Left kidney (tissue), 8 donors: ENCODE measurements at places on chromosomes 1 and 21.

GRCh38 chr21:32956061-32956656, 69.6 kb upstream of the OLIG2 start:
- DNase-seq: no peak

DNA sequence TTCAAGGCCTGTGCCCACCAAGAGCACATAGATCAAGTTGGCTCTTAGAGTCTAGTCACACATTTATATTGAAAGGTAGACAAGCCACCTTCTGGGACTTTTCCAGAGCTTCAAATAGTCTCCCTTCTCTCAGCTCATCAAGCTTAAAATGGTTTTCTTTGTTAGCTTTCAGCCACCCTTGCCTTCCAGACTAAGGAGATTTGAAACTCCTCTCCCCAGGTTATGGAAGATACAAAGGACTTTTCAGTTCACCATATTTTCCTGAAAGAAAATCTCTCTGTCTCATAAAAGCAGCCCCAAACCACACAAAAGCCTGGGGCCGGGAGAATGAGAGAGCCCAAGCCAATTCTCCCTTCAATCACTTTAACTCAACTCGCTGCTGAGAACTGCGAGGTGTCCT, 134.1 kb downstream of the ZC3H11B start:
- no peak for DNase-seq

- DNase-seq: no peak
These were observed 37.5 kb downstream of the S100B start for GRCh38 chr21:46567348-46567747.

DNA sequence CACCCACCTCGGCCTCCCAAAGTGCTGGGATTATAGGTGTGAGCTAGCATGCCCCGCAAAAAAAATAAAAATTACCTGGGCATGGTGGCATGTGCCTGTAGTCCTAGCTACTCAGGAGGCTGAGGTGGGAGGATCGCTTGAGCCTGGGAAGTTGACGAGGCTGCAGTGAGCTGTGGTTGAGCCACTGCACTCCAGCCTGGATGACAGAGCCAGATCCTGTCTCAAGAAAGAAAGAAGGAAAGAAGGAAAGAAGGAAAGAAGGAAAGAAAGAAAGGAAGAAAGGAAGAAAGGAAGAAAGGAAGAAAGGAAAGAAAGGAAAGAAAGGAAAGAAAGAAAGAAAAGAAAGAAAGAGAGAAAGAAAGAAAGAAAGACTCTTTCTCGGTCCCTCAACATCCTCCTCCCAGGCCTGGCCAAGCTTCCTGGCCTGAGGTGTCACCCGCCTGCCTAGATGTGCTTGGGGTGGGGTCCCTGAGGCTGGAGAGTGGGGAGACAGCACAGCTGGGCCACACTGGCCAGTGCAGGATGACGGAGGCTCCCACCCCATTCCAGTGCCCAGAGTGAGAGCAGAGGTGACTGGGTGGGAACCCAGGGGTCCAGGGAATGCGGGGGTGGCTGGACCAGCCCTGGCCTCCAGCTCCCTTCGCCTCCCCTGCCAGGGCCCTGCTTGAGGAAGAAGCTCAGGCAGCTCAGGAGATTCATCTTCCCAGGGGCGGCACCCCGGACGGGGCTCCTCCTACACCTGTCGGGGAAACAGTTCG, 10.2 kb upstream of the GNB1 start:
- DNase-seq: no peak

DNA sequence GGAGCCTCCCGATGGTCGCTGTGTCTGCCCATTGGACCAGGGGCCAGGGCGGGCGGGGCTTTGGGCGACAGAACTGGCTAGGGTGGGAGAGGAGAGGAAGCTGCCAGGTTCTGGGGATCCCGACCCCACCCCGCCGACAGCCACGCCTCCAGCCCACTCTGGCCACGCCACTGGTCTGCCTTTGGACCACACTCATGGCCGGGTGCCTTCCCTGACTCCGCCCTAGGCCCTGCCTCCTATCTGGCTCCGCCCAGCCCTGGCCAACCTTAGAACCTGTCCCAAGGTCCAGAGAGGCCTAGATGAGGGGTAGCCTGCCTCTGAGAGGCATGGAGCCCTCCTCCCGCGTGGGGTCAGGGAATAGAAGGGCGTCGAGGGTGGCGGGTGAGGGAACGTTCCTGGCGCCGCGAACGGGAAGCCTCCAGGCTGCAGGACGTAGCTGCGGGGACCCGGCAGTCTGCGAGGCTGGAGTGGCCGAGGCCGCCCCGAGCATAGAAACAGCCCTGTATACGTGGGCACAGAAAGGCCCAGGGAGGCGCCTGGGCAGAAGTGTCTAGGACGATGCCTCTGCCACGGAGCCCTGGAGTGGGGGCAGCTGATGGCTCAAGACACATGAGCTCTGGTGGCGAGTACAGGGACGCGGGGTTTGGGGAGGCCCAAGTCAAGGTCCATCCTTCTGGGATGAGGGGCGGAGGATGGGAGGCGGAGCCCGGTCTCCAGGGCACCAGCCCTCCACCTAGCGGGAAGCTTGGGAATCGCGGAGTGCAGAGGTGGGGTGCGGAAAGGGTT, 11.5 kb upstream of the COL16A1 start:
- peak; percentile 89 for DNase-seq

DNA sequence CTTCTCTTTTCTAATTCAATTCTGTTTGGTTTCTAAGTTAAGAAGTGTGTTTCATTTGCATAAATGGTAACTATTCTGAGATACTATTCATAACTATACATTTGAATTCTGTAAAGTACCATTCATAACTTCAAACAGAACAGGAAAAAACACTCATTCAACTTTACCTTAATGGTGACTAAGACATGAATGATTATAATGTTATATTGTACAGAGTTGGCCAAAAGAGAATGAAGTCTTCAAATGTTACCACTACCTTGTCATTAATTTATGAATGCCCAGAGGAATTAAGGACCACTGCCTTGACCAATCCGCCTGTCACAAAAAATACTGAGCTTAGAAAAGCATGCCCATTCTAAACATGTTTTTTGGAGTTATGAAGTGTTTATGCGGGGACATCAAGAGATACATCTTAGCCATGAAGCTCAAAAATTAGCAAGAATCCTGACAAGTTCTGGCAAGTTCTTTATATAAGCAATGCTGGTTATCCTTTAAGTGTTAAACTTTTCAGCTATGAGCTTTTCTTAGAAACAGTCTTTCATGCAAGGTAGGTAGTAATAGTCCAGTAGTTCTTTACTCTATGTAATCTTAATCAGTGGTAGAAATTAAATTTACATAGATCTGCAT, 7.9 kb downstream of the WASF2 start:
- no peak for DNase-seq

DNA sequence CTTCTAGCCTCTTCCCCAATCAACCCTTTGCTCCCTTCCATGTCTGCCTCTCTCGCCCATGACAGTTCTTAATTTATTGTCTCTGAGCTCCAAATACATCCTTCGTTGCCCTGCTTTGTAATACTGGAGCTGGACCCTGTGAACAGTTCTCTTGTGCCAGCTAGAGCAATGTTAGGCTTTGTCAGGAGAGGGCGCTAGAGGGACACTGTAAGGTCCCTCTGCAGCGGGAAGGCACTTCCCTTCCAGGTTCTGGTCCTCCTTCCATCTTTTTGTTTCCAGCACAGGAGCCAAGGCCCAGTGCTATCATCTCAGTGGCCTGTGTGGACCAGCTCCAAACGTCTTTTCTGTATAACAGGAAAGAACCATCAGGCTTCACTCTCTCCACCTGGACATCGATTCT, 95.9 kb downstream of the PTPRU start:
- no peak for DNase-seq

GRCh38 chr1:78096017-78096416, 50.3 kb downstream of the GIPC2 start:
- DNase-seq: no peak

GRCh38 chr1:15526021-15526489, 593 bp upstream of the DNAJC16 start:
- no peak for DNase-seq

DNA sequence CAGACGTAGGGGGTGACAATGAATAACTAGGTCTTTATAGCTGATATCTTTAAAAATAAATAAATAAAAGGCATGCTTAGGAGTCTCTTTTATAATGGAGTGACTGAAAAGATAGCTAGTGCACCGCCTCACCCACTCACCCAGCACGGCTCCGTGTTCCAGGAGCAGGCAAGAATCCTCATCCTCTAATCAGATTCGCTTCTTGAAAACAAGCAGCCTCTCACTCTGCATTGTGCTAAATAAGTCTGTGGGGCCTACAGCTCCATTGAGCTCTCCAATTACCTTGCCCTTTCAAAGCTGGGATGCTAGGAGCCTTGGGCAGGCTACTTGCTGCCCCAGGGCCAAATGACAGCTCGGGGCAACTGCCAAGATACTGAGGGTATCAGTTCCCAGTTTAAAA, 91.5 kb downstream of the TIAM1 start:
- no peak for DNase-seq

DNA sequence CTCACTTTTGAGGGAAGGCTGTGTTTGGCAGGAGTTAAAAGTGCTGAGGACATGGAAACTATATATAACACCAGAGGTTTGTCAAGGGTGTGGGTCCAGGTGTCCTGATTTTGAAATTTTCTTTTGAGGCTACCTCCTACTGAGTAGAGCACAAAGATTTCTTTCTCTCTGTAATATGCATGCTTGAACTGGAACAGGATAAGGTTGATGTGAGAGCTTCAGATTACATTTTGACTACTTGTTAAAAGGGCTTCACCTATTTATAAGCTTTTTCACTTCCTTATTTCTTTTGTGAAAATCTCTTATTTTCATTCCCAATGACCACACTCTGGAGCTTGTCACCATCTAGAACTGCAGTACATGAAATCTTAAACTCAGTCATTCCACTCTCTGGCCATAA, 59.8 kb upstream of the PLA2G4A start:
- DNase-seq: no peak

- no peak for DNase-seq
These were observed 22.3 kb downstream of the MYBPH start for GRCh38 chr1:203153051-203153988.
